ENCODE measurements at places on chromosomes 3 and 15.

DNA sequence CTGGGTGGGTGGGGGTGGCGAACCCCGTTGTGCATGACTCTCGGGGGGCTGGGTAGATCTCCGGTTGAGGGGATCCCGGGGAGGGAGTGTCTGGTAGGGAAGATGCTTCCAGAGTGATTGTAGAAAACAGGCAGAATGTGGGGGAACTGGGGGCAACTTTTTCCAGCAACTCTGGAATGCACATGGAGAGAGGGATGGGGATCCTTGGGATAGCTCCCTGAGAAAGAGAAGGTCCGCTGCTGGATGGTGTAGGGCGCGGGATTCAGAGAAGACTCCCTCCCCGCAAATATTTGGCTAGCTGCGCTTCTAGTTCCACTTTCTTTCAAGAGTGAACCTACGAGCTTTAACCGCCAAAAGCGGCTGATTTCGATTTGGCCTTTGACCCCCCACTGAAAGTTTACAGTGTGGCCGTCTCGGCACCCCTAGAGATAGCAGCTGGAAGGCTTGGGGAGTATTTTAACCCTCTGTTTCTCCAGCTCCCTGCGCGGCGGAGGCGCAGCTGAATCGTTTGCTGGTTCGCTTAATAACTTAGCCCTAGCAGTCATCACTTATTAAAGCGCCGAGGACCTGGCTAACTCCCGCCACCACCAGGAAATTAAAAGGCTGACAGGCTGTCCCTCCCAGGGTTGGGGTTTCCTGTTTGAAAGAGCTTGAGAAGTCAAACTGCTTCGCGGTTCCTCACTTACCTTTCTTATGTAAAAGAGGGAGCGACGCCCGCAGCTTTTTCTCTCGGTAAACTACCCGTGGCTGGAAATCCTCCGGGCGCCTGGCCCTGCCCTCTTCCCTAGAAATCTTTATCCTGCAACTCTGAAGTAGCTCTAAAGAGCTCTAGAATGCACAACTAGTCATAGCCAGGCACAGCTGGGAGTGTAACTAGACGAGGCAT is 1.2 kb downstream of the PHLDB2 start:
- DNase-seq = peak; percentile 91

DNA sequence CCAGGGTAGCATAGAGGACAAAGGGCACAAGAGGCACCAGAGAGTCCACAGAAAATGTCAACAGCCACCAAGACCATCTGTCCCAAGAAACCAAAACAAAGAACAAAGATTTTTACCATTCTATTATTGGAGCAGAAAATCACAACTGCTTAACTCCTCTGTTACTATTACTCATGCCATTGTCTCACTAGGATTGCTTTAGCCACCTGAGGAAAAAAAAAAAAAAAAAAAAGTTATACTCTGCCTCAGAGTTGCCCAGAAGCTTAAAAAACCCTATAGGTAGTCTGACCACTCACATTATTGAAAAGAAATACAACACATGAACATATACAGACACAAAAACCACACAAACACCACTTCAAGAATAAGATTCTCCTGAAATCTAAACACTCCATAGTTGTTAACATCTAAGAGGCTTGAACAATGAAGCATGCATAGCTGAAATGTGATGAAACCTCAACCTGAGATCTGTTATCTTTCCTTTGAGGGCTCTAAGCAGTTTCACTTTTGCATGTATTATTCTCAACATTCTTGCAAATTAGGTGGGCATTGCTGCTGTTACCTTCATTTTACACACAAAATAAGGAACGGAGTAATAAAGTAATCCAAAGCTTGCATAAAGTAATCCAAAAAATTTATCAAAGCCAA is 85.4 kb downstream of the IGSF11 start:
- DNase-seq = no peak

DNA sequence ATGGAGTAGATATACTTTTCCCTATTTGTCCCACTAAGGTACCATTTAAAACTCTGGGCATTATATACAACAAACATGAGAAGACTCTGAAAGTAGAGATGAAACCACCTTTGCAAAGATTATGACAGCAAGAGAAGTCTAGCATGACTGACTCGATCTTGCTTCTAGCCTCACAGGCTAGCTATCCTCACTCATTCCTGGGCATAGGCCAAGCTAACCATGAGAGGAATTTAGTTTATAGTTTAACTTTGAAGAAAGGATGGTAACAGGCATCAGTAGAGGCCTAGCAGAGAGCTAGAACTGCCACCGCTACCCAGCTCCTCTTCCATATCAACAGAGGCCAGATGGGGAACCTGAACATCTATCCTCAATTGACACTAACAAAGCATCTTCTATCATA is 63.5 kb upstream of the FSIP1 start:
- no peak for DNase-seq

DNA sequence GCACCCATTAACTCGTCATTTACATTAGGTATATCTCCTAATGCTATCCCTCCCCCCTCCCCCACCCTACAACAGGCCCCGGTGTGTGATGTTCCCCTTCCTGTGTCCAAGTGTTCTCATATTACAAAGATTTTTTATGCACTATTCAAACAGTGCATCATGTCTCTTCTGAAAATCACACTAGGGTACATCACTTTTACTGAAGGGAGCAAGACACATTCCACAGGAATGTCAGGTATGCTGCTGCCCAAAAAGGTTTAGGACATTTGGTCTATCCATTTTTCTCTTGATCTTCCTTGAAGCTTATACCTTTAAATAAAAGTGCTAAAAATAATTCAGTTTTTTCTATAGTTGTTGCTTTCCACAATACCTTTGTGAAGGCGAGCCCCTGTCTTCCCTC is 9.2 kb upstream of the EPHA3 start:
- DNase-seq = no peak

- DNase-seq = no peak
Measured at GRCh38 chr3:15476378-15476777, 45.1 kb downstream of the COLQ start.

DNA sequence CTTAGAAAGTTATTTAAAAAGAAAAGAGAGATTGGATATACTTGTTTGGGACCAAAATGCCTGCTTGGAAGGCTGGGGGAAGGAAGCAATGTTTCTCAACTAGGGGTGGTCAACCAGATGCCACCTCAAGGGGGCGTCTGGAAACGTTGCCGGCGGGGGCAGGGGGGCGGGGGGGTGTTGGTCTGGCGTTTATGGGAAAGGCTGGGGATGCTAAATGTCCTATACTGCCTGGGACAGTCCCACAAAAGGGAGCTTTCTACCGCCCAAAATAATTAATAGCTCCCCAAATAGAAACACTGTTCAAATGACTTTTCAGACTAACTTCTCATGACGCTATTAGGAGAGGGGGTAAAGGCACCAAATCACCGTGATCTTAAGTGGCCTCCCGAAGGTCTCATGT is 2.2 kb downstream of the POLG start:
- peak; percentile 52 for DNase-seq
